NCI-H524 (cell line): ENCODE measurements at places on chromosomes 1 and 21.

DNA sequence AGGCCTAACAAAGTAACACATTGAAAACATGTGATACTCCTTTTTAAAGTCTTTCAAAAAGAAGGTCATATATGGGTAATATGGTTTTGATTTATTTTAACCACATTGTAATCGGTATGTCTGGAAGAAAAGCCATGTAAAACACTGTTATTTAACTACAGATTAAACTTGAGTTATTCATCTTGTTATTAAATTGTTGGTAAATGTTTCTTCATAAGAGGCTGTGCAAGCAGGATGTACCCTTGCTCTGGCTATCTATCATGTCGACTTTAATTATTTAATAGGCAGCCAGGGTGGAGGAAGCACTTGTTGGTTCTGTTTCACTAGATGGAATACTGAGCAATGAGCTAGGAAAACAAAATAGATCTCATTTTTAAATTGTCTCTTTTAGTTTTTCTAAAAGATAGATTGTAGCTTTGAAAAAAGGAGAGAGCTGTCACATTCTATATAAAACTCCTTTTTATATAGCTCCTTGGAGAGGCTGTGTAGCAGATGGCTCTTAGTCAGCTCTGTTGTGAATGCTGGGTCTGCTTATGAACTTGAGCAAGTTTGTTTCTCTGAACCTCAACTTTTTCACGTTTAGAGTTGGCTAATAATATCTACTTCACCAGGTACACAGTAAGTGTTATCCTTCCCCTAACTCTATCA, 39.5 kb downstream of the LRRC8B start:
- DNase-seq = no peak

DNA sequence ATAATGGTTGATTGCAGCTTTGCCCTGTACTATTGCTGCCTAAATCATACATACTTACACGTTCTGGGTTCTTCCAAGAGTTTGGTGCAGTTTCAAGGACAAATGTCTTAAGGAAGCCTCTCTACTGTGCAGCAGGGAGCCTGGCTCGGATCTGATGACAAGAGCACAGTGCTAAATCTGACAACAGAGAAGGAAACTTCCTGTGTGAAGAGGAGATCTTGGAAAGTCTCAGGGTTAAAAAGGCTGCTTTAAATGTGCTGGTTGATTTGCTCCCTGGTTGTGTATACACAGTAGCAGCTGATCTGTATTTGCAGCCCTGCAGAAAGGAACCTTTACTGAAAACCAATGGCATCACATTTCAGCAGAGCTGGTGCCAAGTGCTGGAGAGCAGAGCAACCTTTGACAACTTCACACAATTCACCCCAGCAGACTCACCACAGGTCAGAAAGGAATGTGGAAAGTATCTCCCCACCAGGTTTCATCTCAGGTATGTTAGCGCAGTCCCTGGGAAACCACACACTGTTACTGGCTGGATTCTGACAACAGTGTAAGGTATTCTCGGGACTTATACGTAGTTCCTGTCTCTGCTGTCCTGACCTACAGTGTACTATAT, 355.0 kb upstream of the ESRRG start:
- no peak for DNase-seq

GRCh38 chr1:14674030-14674429, 75.5 kb downstream of the KAZN start:
- no peak for DNase-seq

GRCh38 chr1:117534995-117535467, 70.8 kb upstream of the TENT5C start:
- peak; percentile 53 for DNase-seq

- DNase-seq = no peak
These were observed 10.3 kb upstream of the HMGCS2 start for GRCh38 chr1:119778886-119779560.

DNA sequence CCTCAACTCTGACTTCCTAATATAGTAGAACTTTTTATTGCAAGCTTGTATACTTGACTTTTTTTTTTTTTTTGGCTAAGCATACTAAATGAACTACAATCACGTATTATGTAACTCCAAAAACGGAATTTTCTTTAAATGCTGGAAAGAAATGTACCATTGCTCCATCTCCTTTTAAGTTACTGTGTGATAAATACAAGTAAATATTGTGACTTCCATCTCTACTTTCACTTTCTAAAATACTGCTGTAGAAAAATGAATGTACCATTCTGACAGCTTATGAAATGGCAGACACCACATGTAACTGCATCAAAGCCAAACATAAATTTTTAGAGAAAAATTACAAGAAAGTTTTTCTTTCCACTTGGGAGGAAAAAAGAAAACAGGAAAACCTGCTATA, 54.7 kb downstream of the ASH1L start:
- DNase-seq = no peak

DNA sequence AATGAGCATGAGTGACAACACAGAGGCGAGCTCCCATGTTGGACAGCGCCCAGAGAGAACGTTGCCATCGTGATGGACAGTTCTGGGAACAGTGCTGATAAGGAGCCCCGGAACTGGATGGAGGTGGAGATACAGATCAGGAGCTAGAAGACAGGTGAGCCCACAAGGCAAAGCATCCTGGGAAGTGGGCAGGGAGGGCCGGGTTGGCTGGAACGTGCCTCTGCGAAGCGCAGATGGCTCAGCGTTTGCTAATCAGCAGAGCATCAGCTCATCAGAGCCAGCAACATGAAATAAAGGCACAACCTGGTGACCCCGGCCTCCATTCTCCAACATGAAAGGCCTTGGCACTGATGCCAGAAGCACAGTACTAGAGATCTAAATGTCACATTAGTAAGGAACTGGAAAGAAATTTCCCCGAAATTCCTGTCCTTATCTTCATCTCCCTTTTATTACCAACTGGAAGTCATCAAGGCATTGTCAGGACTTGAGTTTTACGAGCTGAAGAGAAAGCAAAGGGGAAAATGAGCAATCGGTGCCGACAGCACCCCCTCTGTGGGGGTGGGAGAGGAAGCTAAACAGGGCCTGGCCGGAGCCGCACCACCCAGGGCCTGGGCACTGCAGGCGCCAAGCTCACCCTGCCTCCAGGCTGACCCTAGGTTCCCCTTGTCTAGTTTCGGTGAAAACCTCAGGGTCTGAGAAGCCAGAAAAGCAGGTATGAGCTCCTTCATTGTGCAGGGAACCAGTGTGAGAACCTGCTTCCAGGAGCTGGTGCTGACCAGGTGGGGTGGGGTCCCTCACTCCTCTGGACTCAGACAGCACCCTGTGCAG, 19.9 kb downstream of the ABCA4 start:
- no peak for DNase-seq

- DNase-seq = no peak
These were observed 1115.1 kb downstream of the PLA2G4A start for GRCh38 chr1:187943606-187944403.

DNA sequence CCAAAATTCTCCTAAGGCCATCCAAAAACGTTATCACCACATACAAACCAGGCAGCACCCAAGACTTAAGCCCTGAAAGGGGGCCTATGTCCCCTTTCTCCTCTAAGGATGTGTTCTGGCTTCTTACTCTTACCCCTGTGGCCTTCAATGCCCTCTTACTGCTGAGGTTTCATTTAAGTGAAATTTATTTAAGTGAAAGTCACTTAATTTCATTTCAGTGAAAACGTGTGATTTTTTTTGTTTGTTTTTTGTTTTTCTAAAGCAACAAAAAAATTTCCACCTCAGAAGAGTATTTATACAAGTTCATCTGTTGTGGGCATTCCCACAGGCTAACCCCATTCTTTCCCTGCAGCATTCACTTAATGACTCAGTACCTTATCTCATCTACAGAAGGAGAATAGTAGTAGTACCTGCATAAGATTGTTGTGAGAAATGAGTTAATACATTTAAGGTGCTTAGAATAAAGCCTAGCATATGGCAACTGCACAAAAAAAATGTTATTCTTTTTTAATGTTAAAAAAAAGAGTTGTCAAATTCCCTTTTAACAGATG, 220.6 kb downstream of the CHRM3 start:
- DNase-seq = no peak

- DNase-seq = no peak
These were observed 42.5 kb upstream of the RGS8 start for GRCh38 chr1:182726912-182727311.

- peak; percentile 5 for DNase-seq
These were observed 6.1 kb upstream of the RIPPLY3 start for GRCh38 chr21:37000381-37000780.
